ENCODE measurements at places on chromosomes 2 and 18.

GRCh38 chr18:48612917-48613316 is 74.1 kb downstream of the CTIF start:
- DNase-seq: no peak

DNA sequence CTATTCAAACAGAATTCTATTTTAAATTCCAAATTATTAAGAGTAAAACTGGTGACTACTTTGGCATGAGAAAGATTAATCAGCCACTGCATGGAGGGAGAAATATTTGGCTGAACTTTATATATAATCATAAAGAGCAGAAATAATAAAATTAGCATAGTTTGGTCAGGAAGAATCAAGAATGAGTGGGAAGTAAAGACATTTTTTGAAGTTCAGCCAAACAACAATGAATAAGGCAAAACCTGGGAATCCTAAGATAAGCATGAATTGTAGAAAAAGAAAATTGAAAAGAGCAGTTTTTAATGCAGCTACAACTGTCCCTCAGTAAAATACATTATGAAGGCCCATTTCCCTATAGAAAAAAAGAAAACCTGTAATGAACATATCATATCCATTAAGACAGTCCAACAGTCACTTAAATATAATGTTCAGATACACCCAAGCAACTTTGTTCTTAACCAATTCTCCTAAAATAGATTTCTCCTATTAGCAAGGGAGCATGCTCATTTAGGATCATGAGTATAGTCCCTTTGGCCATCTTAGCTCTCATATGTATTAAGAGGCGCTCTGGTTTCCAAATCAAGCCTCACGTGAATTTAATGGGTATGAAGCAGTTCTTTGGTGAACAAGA is 6.5 kb downstream of the TMEM17 start:
- no peak for DNase-seq

DNA sequence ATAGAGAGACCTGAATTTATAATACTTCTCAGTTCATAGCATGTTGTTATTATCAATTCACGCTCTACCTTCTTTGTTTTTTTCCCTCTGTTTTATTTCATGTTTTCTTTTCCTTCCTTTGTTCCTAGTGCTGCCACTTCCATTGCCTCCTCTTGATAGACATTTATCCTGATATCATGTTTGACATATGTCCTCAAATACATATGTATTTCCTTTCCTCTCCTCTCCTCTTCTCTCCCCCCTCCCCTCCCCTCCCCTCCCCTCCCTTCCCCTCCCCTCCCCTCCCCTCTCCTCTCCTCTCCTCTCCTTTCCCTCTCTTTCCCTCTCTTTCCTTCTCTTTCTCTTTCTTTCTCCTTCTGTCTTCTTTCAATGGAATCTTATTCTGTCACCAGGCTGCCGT is 67.8 kb downstream of the TDRD15 start:
- no peak for DNase-seq

DNA sequence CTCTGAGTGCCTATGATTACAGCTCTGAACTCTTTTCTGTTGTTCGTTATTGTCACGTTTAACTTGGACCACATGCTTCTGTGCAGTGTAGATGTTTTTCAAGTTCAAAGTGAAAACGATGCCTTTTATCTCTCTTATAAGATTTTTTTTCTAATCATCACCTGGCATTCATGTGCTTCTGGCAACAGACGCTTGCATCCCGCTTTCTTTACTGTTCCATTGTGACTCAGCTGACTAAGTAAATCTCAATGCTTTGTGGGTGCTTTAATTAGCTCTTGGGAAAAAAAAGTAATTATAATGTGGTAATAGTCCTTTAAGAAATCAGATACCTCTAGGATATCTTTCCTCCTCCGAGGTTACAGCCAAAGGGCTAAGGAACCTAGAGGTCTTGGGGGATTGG is 31.2 kb upstream of the RMP24 start:
- no peak for DNase-seq

GRCh38 chr2:144117086-144117485 is 402.8 kb downstream of the ZEB2 start:
- no peak for DNase-seq

DNA sequence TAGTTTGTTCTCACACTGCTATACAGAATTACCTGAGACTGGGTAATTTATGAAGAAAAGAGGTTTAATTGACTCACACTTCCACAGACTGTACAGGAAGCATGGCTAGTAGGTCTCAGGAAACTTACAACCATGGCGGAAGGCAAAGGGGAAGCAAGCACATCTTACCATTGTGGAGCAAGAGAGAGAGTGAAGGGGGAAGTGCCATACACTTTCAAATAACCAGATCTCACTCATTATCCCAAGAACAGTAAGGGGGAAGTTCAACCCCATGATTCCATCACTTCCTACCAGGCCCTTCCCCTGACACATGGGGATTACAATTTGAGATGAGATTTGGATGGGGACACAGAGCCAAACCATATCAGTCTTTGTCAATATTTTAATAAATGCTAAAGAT is 5.0 kb upstream of the CRYGB start:
- no peak for DNase-seq

GRCh38 chr2:152585830-152586484 is 131.3 kb downstream of the PRPF40A start:
- peak; percentile 81 for DNase-seq

DNA sequence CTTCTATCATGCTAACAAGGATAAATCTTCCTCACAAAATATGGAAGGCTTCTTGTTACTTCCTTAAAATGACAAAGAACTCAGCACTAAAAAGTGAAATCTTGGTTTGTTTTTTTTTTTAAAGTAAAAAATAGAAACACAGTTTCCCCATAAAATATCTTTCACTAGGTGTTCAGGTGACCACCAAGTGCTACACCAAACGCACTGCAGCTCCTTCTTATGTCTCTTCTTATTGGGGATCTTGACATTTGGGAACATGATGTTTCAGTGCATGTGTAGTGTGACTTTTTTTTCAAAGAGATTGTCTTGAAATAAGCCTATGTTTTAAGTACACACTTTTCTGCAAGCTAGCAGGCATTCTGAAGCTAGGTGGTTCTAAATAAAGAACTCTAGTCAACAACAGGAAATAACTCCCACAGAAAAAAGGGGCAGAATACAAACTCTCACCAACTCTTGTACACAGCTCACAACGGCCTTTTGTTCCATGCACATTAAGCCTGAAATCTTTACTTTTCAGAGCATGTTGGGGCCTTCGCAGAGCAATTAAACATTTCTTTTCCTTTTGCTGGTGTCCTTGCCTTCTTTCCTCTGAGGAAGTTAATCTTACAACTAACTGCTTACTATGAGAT is 13.2 kb upstream of the SERTAD2 start:
- DNase-seq: no peak

DNA sequence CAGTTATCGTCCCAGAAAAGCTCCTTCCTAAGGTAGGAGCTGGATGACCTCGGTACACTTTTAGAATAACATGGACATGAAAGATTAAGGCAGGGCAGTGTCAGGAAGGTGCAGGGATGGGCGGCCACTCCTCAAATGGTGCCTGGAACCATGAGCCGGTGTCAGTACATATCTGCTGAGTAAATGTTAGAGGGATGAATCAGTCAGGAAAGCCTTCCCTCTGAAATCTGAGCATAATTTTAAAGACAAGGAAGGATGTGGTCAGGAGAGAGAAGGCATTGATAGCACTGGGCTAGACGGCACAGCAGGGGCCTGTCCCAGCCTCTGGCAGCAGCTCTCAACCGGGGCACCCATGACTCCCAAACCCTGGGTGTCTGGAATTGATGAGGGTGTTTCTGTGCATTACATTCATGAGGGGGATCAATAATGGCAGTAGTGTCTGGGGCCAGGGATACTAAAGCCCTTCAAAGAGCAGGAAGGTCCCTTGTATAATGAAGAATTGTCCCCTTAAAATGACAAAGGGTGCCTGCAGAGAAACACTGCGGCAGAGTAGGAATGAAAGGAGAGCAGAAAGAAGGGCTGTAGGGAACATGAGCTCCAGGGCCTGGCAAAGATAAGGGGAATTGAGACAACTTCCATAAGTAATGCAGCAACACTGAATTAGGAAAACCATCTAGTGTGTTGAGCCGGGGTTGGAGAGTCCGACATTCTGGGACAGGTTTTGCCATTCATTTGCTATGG is 162.3 kb upstream of the REV1 start:
- peak; percentile 60 for DNase-seq

DNA sequence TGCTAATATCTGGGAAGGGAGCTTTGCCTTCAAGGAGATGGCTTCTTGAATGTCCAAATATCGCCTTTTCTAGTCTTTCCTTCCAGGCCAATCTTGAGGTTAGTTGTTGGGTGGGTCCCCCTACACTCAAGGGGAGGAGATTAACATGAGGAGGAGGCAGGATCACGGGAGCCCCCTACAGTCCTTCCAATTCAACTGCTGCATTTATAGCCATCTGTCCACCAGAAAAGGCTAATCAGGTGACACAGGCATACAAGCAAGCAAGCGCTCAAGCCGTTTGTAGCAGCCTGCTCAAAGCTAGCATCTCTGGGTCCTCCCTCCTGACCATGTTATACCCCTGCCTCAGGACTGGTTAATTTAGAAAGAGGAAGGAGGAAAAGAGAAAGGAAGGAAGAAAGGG is 87.6 kb downstream of the MRPS9 start:
- DNase-seq: no peak

DNA sequence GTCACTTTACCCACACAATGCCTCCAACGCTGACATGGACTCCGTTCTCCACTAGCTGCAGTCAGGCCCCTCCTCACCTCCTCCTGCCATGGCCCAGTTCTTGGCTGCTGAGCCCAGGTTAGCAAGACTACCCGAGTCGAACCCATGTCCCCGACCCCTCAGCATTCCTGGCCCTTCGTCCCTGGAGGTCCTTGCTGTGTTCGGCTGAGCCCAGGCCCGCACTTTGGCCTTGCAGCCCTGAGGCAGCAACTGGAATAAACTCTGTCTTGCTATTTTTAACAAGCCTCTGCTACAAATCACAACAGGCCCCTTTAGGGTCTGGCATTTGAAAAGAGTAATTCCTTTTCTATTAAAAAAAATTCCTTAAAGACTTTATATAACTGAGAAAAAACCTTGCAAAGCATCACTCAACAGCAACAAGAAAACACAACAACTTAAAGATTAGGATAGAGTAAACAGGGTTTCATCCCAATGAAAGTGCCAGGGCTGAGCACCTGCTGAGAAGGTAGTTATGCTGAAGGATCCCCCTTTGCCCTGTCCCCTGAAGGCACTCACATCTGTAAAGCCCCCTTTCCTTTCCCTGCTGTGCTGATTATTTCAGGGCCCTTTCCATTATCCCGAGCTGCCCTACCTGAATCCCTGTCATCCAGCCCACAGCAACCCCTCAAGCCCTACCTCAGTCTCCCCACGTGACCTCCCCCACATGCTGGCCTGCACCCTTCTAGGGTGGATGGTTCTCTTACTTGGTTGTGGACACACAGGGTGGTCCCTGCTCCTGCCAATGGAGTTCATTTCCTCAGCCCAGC is 120.0 kb upstream of the SNTG2 start:
- no peak for DNase-seq

DNA sequence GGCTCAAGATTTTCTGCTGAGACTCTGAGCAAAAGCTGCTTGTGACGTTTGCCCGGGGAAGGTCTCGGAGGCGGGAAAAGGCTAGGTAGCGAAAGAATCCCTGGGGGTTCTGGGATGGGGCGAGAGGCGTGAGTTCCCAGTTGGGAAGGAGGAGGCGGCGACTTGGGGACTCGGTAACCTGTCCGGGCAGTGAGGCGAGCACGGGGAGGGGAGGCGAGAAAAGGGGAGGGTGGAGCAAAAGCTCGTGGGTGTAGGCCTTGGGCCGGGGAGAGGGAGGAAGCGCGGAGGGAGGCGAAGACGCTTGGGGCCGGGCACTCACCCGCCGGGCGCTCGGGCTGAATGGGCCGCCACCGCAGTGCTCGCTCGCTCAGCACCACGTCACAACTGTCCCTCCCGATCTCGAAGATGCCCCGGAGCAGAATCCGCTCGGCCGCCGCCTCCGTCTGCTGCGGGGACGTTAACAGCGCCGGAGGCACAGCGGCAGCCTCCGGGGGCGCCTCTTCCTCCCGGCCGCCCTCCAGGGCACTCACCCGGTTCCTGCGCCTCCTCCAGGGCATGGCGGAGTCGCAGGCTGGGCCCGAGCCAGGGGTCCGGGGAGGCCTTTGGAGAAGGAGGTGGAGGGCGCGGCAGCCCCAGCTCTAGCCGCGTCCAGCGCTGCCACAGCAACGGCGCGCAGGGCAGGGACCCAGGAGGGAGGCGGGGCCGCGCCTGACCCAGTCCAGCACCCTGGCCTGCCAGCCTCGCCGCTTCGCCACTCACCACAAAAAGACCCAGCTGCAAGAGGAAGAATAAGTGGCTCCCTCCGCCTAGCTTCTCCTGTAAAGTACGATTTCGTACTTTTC is at the start of gene CERKL:
TSS of gene CERKL (minus strand) at position 656 of the 842 bp plus-strand sequence. CDS start at position 557, 99 bp downstream.
- peak; percentile 74 for DNase-seq

GRCh38 chr2:120750488-120751210 is 15.0 kb downstream of the GLI2 start:
- no peak for DNase-seq

DNA sequence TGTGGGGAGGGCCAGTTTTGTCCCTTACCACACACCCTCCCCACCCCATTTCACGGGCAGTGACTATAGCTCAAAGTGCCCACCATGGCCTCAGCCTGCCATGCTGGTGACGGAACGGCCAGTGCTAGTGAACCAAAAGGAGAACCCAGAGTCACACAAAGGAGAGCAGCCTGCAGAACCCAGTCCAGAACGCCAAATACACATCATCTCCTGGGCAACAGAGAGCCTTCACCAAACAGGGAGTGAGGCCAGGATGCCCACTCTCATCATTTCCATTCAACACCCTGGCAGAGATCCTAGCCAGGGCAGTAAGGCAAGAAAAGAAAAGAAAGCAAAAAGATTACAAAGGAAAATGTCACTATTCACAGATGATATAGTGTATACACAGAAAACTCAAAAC is 38.3 kb downstream of the HDAC4 start:
- DNase-seq: no peak

GRCh38 chr2:27627963-27628766 is 647 bp downstream of the CCDC121 start:
- DNase-seq: peak; percentile 46

DNA sequence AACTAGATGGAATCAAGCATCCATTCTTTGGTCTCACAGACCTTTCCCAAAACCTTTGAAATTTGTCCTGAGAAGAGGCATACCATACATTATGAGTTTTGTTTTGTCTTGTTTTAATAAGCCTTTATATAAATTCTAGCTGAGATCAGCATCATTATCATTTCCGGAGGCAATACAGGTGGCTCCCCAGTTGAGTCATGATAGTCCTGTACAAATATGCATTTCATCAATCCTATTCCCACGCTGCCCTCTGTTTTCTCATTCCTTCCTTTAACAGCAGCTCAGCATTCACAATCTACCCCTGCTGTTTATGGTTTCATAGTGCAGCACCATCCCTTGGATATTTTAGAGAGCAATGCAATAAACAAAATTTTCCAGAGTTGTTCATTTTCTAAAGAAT is 216.7 kb downstream of the TXNL1 start:
- no peak for DNase-seq

GRCh38 chr2:37919631-37920032 is 5.5 kb upstream of the RMDN2 start:
- no peak for DNase-seq

DNA sequence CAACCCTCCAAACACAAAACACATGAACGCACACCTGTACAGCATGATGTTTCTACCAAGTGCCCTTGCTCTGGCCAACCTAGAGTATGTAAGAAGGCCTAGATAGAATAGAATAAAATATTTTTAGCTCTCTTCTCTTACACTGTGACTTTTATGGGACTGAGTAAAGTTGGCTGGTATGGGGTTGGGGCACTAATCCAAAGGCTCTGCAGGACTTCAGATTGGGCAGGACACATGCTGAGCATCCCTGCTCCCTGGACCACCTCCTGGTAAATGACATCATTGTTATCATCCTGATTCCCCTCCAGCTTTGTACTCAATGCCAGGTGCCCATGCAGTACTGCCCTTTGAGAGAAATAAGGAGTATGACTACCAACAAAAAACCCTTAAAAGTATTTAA is 322.2 kb downstream of the SLC8A1 start:
- DNase-seq: no peak
